ENCODE measurements at places on chromosomes 16 and 17.

DNA sequence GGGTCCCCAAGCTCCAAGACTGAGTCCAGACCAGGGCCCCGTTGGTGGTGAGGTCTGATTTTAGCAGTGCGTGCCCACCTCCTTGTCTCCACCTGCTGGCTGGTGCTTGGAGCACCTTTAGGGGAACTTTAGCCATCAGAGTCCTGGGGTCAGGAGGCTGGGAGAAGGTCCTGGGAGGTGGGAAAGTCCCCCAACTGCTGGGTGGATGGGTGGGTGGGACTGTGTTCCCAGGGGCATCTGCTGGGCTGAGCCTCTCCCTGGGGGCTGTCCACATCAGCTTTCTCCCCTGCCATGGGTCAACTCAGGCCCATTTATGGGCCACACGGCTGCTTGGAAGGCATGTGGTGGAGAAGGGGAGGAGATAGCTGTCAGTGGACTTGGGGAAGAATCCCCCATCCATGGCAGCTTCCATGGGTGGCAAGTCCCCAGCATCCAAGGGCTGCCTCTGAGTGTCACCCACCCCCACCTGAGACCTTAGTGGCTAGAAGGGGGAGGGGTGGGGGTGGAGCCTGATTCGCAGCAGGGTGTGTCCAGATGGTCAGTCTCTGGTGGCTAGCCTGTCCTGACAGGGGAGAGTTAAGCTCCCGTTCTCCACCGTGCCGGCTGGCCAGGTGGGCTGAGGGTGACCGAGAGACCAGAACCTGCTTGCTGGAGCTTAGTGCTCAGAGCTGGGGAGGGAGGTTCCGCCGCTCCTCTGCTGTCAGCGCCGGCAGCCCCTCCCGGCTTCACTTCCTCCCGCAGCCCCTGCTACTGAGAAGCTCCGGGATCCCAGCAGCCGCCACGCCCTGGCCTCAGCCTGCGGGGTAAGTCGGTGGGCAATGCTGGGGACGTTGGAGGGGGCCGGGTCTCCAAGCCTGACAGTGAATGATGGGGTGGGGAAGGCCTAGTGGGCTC lies at the start of gene TRPV2:
TRPV2 (plus strand) TSS at position 541 of the 894 bp plus-strand sequence. CDS start 2,098 bp downstream, outside the sequence.
- peak; percentile 22 for ATAC-seq

GRCh38 chr17:48004983-48005382 lies 32.6 kb downstream of the COPZ2 start:
- peak; percentile 19 for ATAC-seq

DNA sequence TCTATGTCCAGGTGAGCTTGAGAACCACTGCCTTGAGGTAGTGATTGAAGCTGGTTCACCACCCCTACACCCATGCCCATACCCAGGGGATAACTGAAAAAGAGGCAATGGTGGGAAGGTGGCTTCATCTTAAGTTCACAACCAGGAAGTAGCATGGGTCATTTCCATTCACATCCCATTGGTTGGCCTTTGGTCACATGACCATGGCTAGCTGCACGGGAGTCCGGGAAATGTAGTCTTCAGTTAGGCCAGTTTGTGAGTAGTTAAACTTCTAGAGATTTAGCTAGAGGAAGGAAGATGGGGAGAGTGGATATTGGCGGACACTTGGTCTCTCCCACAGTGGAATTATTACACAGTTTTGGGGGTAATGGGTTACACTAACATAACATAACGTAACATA lies 92.9 kb downstream of the RGS9 start:
- ATAC-seq: no peak

DNA sequence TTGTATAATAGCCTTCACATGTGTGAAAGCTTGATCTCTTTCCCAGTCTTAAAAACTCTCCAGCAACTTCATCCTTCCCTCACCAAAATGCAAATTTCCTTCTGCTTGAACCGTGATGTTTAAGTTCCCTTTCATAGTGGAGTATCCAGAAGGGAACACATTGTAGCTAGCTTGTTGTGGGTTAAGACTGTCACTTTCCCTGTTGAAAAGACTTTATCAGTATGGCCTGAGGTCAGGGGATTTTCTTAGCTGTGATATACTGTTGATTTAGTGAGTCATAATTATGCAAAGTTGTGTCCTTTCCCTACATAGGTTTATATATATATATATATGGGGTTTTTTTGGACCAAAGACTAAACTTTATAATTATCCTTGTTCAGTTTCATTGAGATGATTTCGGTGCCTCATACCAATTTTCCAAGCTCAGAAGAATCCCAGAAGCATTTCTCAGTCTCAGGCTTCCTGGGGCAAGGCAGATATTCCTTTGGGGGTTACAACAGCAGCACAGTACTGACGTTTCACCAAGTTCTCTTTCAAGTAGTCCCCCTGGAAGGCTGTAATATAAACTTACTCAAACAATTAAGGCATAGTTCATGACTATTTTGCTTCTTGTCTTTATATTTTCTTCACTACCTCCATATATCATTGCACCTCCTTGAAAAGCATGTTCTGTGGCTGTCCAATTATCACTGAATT lies 35.7 kb downstream of the ESRP2 start:
- peak; percentile 93 for ATAC-seq

- ATAC-seq: no peak
Observed at GRCh38 chr16:23374721-23375510, 72.8 kb downstream of the SCNN1B start.

GRCh38 chr17:11736613-11737312 lies 138.5 kb downstream of the DNAH9 start:
- no peak for ATAC-seq

DNA sequence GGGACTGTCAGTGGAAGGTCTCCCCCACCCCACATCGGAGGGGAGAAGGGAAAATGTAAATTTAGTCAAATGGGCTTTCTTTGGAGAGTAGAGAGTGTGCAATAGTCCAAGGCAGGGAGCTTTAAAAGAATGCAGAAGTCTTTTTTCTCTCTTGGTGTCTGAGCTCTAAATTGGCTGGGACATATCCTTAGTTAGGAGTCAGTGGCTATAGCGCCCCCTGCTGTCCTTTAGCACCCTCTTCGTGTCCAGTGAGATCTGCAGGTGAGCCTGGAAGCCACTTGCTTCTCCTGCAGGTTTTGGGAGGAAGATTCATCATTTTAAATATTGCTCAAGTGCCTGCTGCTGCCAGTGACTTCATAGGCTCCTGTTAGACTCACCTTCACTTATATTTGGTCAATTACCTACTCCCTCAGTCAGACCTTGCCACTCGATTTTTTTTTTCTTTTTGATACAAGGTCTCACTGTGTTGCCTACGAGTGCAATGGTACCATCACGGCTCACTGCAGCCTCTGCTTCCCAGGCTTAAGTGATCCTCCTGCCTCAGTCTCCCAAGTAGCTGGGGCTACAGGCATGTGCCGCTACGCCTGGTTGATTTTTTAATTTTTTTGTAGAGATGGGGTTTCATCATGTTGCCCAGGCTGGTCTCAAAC lies 174.8 kb downstream of the PRKCB start:
- peak; percentile 49 for ATAC-seq

- no peak for ATAC-seq
Observed at GRCh38 chr16:86248310-86248905, 261.9 kb upstream of the FOXF1 start.

GRCh38 chr16:79980650-79981521 lies 380.3 kb upstream of the MAF start:
- ATAC-seq: no peak

DNA sequence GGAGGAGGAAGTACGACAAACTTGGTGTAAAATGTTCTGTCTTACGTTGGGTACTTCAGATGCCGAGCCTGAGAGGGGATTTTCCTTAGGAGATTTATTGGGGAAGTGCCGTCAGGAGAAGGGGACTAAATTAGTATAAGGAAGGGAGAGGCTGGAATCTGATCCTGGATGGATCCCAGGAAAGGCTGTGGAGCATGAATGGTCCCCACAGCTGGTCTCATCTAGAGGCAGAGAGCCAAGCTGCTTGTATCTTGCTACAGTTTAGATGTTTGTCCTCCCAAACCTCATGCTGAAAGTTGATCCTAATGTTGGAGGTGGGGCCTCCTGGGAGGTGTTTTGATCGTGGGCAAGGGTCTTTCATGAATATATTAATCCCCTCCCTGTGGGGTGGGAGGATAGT lies 798.4 kb upstream of the EEF2KMT start:
- no peak for ATAC-seq

DNA sequence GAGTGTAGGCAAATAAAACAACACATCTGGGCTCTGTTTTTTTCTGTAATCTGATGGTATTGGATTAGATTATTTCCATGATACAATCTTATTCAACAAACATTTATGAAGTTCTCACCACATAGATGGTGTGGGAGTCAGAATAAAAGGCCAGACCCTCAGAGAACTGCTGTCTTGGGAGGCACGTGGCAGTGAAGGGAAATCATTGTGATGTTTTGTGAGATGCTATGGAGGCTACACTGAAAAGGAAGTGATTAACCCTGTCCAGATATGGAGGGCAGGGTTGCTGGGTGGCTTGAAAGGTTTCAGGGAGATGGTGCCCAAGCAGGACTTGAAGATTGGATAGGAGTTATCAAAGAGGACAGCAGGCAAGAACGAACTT lies 35.6 kb downstream of the DHRS7B start:
- ATAC-seq: no peak

GRCh38 chr17:9837551-9838471 lies 12.1 kb downstream of the GLP2R start:
- no peak for ATAC-seq

DNA sequence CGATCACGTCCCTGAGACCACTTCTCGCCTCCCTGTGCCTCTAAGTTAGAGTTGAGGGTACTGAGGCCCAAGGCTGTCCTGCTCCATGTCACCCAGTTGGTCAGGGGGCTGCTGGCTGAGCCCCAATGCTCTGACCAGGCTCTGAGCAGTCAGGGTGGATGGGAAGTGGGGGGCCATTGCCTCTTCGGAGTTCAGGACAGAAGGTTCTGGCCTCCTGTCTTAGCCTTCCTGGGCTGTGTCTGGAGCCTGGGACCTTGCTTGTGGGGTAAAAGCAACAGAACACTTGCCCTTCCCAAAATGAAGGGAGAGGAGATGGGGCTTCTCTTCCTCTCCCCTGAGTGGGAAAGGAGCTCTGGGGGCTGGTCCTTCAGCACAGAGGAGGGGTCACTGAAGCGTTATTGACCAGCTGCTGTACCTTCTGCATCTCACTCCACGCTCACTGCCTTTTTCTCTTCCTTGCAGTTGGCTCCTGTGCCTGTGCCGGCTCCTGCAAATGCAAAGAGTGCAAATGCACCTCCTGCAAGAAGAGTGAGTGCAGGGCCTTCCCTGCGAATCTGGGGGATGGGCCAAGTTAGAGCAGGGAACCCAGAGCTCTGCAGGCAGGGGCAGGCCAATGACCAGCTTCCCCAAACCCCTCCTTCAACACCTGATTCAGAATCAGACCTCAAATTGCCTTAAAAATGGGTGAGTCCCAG lies 580 bp downstream of the MT1X start:
- ATAC-seq: no peak

- ATAC-seq: no peak
Observed at GRCh38 chr17:7174603-7175326, 4.4 kb downstream of the ASGR1 start.

DNA sequence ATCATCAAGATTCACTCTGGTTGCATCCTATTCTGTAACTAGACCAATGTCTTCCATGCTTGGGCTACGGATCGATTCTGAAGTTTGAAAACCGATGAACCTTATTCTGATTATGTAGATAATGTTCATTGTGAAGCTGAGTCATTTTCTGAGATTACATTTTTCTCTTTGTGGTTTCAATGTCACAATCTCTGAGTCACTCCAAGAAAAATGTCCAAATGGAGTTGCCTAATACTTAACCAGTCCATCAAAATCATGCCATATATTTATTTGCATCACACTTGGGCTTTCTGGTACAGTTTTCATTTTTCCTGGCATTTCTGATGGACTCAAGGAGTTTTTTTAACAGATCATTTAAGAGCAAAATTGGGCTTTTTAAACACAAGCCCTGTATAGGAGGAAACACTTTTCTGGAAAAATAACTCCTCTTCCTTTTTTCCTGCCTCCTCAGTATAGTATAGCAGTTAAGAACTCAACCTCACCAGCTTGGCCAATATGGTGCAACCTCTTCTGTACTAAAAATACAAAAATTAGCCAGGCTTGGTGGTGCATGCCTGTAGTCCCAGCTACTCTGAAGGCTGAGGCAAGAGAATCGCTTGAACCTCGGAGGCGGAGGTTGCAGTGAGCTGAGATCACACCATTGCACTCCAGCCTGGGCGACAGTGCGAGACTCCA lies 17.5 kb downstream of the CACNG3 start:
- no peak for ATAC-seq

GRCh38 chr16:48608452-48608851 lies 1.5 kb downstream of the N4BP1 start:
- ATAC-seq: peak; percentile 22

- ATAC-seq: no peak
Observed at GRCh38 chr17:1469231-1469852, 13.3 kb upstream of the CRK start.

DNA sequence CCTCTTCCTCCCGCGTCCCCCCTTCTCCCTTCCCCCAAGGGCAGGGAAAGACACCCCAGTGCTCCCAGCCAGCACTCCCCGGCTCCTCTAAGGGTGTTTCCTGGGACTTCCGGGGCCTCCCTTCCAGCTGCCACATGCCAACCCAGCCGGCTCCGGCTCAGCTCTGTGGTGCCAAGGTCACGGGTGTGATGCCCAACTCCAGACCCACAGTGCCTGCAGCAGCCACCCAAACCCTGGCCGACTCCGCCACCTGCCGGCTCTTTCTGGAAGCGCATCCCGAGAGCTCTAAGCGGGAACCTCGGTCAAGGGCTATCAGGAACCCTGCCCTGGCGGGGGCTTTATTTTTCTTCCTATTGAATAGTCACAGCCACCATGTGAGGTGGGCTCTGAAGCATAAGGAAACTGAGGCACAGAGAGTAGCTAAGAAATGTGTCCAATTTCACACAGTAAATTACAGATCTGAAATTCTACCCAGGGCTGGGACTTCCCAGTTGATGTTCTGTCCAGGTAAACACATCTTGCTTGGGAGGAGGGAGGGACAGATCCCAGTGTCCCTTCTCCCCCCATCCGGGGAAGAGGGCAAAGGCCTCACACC lies 3.3 kb upstream of the PPP1R1B start:
- ATAC-seq: peak; percentile 38

DNA sequence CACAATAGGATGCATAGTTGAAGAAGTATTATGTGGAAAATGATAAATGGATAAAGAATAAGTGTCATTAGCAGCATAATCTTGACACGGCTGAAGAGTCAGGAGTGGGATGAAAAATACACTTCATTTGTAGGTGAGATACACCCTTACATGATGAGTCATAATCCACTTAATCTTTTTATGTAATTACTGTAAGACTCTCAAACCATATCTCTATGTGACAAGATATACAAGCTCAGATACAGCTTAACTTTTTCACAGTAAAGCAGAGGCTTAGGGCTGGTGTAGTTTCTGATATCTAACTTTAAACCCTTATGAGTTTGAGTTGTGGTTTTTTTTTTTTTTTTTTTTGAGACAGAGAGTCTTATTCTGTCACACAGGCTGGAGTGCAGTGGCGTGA lies 101.2 kb downstream of the FTO start:
- ATAC-seq: peak; percentile 26

GRCh38 chr16:27226976-27227705 lies 23.8 kb downstream of the KDM8 start:
- no peak for ATAC-seq
